ENCODE measurements at places on chromosomes 7 and 10.

DNA sequence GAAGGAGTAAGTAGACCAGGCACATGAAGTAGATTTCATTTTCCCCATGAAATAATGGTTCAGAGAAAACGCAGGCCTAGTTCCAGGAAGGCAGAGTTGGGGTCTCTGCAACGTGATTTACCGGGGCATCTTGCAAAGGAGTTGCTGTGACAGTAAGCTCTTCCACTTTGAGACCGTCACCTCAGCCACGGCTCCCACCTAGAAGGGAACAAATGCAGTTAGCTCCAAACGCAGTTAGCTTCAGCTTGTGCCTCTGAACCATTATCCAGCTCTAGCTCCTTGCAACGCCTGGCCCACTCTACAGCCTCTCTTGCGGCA lies 7.0 kb upstream of the MYO1G start:
- DNase-seq: no peak

GRCh38 chr10:6211671-6212635 lies 9.2 kb downstream of the PFKFB3 start:
- peak; percentile 38 for DNase-seq

GRCh38 chr10:68561865-68562649 lies 1.9 kb downstream of the TET1 start:
- no peak for DNase-seq

- DNase-seq: no peak
These were observed 108.5 kb upstream of the C7orf33 start for GRCh38 chr7:148481971-148482626.

DNA sequence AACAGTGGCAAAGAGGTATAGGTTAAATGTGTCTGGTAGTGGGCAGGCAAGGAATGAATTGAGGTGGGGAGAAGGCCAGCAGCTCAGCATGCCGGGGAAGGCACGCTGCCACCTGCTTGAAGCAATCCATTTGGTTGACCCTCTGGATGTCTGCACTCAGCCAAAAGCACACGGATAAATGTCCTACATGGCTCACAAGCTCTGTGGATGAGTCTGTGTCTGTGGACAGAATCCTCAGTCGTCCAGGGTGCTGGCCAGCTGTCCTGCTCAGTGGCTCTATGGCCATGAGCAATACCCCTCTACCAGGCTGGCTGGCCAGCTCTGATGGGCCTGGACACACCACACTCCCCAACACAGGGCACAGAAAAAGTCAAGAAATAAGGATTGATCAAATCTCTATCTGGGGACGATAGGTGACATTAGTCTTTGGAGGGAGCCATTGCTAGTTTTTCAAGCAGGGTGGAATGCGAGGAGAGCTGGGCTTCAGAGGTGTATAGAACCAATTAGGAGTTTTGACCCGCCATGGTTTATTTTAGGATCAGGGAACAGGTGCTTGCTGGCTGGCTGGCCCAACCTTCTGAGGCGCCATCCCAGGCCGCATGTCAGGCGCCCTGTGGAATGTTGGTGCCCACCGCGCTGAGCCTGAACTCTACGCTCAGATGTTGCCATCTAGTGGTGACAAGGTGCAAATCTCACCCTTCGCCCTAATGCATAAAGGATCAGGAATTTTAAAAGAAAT lies 493.4 kb downstream of the TNS3 start:
- peak; percentile 39 for DNase-seq

GRCh38 chr7:652881-653280 lies 73.6 kb upstream of the DNAAF5 start:
- DNase-seq: no peak

DNA sequence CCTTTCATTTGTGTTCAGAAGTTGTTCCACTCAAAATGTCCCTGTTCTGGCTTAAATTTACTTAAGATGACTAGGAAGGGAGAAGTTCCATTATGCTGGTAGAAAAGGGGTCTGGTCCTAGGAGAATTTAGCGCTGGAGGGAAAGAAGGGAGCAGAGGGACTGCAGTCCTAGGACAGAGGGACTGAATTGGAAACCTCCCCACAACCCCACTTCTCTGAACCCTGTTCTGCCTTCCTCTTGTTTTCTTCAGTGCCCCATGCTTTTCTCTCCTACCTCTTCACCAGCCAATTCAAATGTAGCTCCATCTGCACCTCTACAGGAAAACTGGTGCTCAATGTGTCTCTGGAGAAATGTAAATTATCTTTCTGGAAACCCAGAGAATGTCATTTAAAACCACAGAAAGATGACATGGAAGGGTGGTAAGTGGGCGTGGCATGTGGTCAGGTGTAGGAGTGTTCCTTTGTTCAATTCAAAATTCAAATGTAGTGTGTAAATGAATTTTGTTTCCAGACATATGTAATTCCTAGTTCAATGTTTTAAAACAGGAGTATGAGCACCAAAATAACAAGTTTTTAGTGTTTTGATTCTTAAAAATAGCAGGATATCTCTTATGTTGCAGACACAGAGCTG lies 24.0 kb upstream of the RHOBTB1 start:
- no peak for DNase-seq

DNA sequence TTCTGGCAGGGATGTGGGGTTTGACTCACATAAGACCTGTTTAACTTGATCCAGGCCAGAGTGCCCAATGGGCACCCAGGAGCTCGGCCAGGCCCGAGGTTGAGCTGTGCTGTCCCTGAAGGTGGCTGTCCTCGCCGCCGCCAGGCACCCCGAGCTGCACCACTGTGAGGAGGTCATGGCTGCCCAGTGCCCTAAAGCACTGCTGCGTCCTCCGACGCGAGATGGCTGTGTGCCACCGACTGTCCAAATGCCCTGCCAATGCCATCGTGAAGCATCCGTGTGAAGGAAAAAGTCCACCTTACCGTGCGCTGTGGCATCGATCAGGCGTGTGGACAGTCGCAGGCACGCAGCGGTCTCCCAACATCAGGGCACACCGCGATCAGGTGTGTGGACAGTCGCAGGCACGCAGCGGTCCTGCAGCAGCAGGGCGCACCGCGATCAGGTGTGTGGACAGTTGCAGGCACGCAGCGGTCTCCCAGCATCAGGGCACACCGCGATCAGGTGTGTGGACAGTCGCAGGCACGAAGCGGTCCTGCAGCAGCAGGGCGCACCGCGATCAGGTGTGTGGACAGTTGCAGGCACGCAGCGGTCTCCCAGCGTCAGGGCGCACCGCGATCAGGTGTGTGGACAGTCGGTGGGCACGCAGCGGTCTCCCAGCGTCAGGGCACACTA lies 120.3 kb downstream of the VIPR2 start:
- DNase-seq: no peak

DNA sequence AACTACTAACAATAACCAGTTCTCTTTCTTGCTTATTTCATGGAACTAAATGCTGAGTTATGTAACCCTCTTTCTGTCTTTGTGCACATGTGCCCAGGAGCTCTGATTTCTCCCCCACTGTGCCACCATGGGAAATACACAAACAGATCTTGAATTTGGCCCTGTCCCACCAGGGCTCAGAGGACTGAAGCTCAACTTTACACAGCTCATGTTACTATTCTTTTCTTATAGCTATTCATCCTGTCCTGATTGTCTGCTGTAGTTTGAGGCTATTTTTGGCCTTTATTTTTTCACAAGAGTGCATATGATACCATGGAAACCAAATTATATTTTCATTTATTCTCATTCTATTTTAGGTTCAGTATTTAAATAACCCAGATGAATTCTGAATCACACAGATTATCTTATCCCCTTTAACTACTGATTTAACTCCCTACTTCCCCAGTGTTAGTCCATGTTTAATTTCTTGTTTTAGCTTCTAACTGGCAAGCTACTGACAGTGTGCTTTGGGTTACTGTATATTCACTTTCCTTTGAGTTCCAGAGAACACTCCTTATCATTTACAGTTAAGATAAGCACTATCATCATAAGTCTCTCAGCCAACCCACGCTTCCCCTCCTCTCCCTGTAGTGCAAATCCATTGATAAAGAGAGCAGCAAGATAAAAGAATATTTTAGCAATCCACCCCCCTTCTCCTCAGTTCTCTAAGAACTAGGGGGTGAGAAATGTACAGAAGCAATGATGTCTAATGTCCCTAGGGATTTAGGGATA lies 71.8 kb upstream of the GSDME start:
- no peak for DNase-seq

GRCh38 chr7:46494441-46494840 lies 573.4 kb upstream of the IGFBP3 start:
- DNase-seq: no peak

DNA sequence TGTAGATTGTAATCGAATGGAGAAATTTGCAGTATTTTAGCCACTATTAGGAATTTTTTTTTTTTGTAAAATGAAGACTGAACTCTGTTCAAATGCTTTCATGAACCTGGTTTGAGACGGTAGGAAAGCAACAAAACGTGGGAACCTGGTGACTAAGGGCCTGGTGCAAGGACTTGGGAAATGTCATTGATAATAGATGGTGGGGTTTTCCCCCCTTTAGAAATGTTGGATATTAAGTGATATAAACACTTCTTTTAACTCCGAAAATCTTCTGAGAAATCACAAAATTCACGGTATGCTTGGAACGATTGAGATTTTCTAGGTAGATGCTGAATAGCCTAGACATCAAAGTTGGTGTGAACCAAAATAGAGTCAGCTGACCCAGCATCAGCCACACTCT lies 6.4 kb downstream of the IFIT2 start:
- DNase-seq: no peak

DNA sequence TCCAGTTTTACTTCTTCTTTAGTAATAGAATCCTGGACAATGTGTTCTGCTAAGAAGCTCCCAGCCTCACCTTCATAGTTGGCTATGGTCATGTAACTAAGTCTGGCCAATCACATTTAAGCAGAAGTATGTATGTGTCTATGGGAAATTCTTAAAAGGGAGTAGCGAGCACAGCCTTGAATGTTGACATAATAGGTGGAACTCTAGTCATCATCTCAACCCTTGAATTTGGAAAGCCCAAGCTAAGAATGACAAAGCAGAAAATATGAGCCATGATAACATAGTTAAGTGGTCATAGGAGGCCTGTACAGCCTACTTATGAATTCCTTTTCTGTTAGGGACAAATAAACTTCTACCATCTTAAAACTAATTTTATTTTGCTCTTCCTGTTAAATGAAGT lies 134.1 kb downstream of the MAGI2 start:
- no peak for DNase-seq

DNA sequence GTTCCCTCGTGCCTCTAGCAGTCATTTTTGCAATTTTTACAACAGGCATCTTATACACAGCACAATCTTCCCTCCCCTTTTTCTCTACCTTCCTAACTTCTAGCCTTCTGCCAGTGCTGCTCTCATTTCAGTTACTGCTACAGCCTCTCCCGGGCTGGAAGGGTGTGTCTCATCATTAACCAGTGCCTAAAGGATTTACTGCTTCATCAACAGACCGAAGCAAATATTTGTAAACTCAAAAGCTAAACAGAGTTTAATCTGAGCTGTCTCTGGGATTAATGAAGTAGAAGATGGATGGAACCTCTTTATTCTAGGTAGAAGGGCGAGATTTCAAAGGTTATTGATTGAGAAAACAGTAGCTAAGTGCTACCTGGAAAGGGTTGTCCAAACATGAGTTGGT lies 94.3 kb downstream of the PRPF18 start:
- peak; percentile 51 for DNase-seq

- peak; percentile 40 for DNase-seq
These were observed 51.2 kb downstream of the PDK4 start for GRCh38 chr7:95545007-95545615.

GRCh38 chr10:88849234-88849633 lies 2.4 kb downstream of the ANKRD22 start:
- no peak for DNase-seq

GRCh38 chr7:135380351-135380750 lies 129.6 kb downstream of the CNOT4 start:
- no peak for DNase-seq

GRCh38 chr10:131186547-131187253 lies 124.8 kb downstream of the TCERG1L start:
- no peak for DNase-seq

DNA sequence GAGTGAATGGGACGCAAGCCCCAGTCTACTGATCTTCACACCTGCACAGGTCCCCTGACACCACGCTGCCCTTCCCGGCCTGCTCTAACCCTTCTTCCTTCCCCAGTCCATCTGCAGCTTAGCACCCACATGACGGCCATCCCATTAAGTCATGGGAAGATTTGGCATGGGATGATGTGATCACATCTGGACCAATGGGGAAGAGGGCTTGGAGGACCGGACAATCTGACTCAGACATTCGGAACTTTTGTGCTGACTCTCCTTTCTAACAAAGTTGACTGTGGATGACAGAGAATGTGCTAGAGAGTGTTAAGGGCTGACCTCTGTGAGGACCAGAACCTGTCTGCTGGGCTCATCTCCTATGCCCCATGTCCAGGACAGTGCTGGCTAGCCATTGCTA lies 15.6 kb downstream of the CXCL12 start:
- DNase-seq: no peak

- DNase-seq: no peak
These were observed 17.7 kb upstream of the GPR37 start for GRCh38 chr7:124783271-124783670.

DNA sequence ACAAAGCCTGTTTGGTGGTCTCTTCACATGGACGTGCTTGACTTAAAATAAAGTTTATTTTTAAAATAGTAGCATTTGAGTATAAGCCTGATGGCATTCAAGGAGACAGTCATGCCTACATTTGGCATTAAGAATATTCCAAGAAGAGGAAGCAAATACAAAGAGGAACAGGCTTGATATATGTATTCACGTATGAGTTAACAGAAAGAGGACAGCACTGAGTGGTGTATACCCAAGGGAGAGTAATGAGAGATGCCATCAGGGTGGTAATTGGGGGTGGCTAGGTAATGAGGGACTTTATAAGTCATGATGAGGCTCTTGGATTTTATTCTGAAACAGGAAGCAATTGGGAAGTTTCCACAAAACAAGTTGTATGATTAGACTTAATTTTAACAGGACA lies 363.3 kb downstream of the SEMA3D start:
- DNase-seq: no peak

GRCh38 chr7:22201186-22201880 lies 155.6 kb downstream of the RAPGEF5 start:
- DNase-seq: no peak

GRCh38 chr7:94357076-94357475 lies 37.6 kb upstream of the COL1A2 start:
- no peak for DNase-seq

GRCh38 chr7:106893591-106893990 lies 28.5 kb downstream of the PIK3CG start:
- DNase-seq: no peak

DNA sequence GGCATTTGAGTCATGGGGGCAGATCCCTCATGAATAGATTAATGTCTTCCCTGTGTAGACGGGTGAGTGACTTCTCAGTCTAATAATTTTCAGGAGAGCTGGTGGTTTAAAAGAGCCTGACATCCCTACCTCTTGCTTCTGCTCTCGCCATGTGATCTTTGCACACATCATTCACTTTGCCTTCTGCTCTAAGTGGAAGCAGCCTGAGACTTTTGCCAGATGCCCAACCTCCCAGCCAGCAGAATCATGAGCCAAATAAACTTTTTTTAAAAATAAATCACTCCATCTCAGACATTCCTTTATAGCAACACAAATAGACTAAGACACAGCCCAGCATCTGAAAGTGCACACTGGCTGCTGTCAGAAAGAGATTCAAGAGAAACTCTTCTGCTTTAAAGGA lies 155.2 kb downstream of the ZNF365 start:
- DNase-seq: no peak

GRCh38 chr10:100967332-100967731 lies 2.0 kb upstream of the SEMA4G start:
- no peak for DNase-seq

Measured in T47D (cell line).